ENCODE measurements at places on chromosomes 7 and 10. TPM values are rescaled to one million over a fixed set of nuclear protein-coding genes. Genes with fewer than 3 reads are reported as not detected.

GRCh38 chr7:125149151-125149550, 219.5 kb upstream of the POT1 start:
- no peak for DNase-seq

DNA sequence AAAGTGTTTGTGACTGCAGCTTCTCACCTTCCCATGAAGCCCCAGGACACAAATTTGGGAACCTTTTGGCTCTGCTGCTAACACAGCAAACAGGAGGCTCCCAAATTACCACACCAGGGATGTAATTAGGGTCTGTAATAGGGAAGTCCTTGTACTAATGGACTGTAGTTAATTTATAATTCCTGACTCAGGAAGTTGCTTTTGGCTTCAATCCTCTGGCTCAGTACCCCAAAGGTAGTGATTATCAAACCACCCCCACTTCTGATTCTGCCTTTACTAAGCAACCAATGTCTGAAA, 3.8 kb upstream of the MALSU1 start:
- no peak for DNase-seq

- DNase-seq, result no peak
These were observed 190.7 kb downstream of the CDCA7L start for GRCh38 chr7:21754963-21755362.

DNA sequence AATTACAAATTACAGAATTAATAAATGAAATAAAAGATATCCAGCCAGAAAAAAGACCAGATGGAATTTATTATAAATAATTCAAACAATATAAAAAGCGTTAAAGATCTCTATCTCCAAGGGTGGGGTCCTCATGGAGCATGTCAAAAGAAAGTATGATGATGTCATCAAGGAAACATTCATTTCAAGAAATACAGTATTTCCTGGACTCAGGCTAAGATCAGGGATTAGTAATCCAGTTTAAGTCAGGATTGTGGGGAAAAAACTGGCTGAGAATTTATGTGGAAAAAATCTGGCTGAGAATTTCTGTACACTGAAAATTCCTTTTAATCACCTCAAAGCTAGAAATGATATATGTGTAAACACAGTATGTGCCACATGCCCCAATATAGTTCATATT, 1075.3 kb downstream of the XPNPEP1 start:
- no peak for DNase-seq

DNA sequence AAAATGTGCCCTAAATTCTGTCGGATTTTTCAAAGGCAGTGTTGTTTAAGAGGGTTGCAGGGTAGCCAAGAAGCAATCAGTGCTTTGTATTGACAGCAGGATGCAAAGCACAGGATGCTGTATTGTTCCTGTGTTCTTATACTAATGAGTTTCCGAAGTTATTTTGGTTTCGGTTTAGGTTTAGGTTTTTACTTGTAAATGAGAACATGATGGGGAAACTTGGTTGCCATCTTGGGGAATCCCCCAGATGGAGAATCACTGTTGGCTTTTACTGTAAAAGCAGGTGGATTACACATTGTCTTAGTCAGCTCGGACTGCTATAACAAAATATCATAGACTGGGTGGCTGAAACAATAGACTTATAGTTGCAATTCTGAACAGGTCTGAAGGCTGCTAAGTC, 72.1 kb downstream of the INHBA start:
- DNase-seq, result no peak

DNA sequence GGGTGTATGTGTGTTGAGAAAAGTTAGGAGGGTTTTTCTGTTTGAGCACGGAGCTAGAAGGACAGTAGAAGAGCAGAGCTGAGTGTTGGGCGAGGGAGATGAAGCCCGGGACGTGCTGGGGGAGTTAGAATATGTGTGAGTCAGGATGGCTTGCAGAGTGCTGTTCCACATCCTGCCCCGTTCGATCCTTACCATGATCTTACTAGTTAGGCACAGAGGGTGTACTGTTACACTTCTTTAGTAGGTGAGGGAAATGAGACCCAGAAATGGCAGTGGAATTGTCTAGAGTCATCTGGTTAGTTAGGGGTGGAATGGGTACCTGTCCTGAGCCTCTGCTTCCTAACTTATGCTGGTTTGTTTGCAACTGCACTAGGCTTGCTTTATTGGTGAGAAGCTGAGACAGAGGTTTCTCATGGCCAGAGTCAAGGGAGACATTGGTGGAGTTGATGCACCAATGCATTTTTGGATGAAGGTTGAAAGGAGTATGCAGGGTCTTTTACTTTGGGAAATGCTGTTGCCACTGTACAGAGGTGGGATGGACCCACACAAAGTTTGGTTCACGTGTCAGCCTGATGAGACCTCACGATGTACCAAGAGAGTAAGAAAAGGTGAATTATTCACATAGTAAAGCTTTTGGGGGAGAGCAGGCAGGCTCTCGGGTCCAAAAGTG, 42.4 kb downstream of the CCNY start:
- DNase-seq, result no peak

DNA sequence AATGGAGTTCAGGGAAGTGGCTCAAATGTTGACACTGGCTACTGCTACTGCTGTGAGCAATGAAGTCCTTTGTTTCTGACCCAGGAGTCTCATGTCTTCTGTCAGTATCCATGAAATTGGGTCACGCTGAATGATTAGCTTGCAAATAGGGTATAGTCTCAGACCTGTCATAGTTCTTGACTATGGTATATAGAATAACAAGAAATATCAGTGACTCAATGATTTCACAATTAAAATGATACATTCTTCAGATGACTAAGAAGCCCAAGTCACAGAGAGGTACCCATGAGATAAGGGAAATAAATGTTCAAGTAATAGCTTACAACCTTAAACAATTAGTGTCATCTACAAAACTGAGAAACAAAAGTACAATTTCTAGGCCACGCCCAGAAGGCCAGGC, 89.3 kb downstream of the LYZL2 start:
- DNase-seq, result no peak

GRCh38 chr7:95395755-95396135, 430 bp downstream of the PON3 start:
- no peak for DNase-seq

GRCh38 chr7:82506208-82506607, 62.6 kb upstream of the CACNA2D1 start:
- DNase-seq, result no peak

GRCh38 chr10:129030996-129031843, 435.8 kb upstream of the MGMT start:
- DNase-seq, result no peak

DNA sequence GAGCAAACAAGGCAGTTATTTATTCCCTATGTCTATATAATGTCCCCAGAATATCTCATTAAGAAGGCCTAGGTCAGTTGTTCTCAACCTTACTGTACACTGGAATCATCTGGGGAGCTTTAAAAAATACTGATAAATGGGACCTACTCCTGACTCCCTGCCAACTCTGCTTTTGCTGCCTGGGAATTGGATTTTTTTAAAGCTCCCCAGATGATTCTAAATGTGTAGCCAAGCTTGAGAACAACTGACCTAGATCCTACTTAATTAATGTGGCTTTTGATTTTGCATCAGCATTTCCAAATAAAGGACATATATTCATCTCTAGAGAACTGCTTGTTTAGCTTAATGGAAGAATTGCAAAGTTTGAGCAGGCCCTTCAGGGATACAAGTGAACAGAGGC, 91.7 kb upstream of the HPS1 start:
- no peak for DNase-seq

DNA sequence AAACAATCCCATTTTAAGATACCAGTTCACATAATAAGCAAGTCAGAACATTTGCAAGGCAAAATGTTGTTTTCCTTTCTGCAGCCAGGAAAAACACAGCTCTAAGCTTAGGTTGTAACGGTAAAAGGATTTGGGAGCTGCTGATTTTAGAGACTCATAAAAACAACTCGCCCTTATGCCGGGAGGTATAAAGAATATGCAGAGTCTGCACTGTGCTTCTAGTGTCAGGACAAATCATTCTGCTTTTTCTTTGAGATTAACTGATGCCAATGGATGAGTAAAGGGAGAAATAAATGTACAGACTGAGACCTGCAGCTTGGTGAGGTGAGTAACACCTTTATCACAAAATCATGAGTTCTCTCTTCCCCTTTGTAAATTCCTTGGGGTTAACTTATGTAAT, 2.0 kb upstream of the SFR1 start:
- no peak for DNase-seq

- DNase-seq, result no peak
These were observed 353.3 kb upstream of the ZMIZ1 start for GRCh38 chr10:78715435-78715834.

- no peak for DNase-seq
These were observed 47.6 kb downstream of the STK17A start for GRCh38 chr7:43630482-43630881.

GRCh38 chr7:24921362-24921679, 58.7 kb downstream of the OSBPL3 start:
- DNase-seq, result no peak

GRCh38 chr10:110395350-110396283, 90.9 kb upstream of the SMNDC1 start:
- DNase-seq, result peak; percentile 83

GRCh38 chr10:95467162-95467599, 94.0 kb downstream of the SORBS1 start:
- no peak for DNase-seq

GRCh38 chr7:28871077-28871476, 87.1 kb downstream of the TRIL start:
- no peak for DNase-seq

DNA sequence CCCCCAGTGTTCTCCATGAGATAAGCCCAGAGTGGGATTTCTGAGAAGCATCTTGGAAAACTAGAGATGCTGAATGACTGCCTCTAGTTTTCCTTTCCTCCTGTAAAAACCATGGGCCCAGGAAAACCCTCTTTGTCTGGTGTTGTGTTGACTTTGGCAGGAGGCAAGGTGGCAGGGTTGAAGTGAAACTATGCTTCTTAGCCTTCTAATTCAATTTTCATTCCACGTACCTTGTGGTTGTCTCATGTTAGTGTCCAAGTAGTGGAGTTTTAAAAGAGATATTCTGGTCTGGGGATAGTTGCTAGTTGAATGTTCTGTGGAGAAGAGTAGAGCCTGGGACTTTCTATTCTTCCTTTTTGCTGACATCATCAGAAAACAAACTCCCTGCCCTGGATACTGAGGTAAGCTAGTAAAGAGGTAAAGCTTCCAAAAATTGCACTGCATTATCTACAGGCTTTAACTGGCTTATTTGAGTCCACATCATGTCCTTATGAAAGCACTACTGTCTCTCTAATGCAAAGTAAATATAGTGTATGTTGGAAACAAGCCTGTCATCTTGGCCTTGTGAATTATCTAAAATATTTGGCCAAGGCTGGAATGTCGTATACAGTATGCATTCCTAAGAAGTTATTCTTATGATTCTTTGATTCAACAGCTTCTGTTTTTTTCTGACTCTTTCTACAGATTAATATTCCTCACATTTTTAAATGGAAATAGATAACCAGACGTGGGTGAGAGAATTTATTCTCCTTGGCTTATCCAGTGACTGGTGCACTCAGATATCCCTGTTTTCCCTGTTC, at the start of gene OR2F2:
Gene OR2F2, plus strand, starts transcription at position 708 of the 800 bp plus-strand sequence. Its CDS starts 0 bp downstream, at position 708.
- no peak for DNase-seq

- no peak for DNase-seq
These were observed 110.4 kb downstream of the OSBPL3 start for GRCh38 chr7:24869572-24869971.

- no peak for DNase-seq
These were observed 715.3 kb downstream of the CNTNAP2 start for GRCh38 chr7:146831875-146832274.

- no peak for DNase-seq
These were observed 695.5 kb downstream of the INHBA start for GRCh38 chr7:41007351-41007751.

DNA sequence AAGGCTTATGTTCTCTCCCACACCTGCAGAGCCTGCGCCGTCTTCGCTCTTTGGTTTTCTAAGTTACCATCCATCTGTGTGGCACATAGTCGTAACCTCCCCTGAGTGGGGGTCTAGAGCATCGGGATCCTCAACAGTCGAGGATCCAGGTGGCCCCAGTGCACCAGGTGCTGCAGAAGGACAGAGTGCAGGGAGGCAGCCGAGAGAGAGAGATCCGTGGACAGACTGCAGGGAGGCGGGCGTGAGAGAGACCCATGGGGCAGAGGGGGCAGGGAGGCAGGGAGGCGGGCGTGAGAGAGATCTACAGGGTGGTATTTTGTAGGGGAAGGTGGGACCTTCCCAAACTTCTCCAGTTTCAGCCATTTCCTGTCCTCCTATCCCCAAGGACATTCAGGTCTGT, 42.3 kb downstream of the PFKP start:
- DNase-seq, result no peak

GRCh38 chr10:103951183-103951582, 15.8 kb upstream of the SLK start:
- no peak for DNase-seq

- no peak for DNase-seq
These were observed 5.7 kb upstream of the GSTK1 start for GRCh38 chr7:143257501-143257900.

DNA sequence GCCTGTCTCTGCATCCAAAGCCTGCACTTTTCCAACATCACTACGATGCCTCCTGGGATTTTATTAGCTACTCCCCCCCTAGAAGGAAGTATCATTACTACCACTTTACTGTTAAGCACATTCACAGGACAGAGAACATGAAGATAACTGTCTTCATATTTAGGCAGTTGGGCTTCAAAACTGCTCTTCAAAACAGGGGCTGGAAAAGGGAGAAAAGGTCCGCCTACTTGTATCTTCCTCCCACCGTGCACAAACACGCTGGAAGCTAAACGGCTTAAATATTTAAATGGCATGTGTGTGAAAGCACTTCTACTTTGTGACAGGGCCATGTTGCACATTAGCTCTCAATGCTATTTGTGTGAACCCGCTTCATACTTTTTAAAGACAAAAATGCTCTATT, 999 bp downstream of the ITIH5 start:
- DNase-seq, result no peak

- peak; percentile 75 for DNase-seq
These were observed 16.8 kb downstream of the IL2RA start for GRCh38 chr10:6045314-6045848.

DNA sequence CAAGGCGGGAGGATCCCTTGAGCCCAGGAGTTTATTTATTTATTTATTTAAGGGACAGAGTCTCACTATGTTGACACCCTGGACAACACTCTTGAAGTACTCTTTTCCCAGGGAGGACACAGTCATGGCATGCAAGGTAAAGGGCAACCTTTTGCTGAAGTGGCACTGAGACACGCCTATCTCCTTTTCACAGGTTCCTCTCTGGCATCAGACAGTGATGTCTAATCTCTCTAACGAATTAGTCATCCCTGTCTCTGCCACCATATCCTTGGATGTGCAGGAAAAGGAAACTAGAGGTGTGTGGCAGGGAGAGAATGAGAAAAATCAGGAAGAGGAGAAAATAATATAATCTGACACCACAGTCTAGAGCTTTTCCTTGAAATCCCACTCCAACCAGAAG, 19.5 kb downstream of the CPVL start:
- no peak for DNase-seq

CREB5 gene
- 0.62 TPM for total RNA-seq

MSANTD7 gene
- 25.4 TPM for total RNA-seq

COL28A1 gene
- total RNA-seq, result 0.24 TPM

PRSS2 gene
- total RNA-seq, result 0.76 TPM

EPDR1 gene
- total RNA-seq, result 2.6 TPM

ZNF107 gene
- 7.9 TPM for total RNA-seq

SFTPA1 gene
- total RNA-seq, result not detected

BTBD16 gene
- total RNA-seq, result not detected

CCNJ gene
- total RNA-seq, result 12.1 TPM

NODAL gene
- total RNA-seq, result not detected

KIAA1549 gene
- 0.33 TPM for total RNA-seq

PPP1R17 gene
- total RNA-seq, result not detected

C10orf53 gene
- total RNA-seq, result not detected

PAPSS2 gene
- total RNA-seq, result 0.19 TPM

PAPOLB gene
- 0.10 TPM for total RNA-seq

All from natural killer cell treated with Interleukin-12 subunit alpha and Interleukin-12 subunit beta and Interleukin-15 and Interleukin-18, amount 100 ng/mL, for 72 hours (primary cell).